Midbrain (tissue), 1 donor: ENCODE measurements at places on chromosomes 16 and 17.

GRCh38 chr16:56448005-56448404 lies 3.1 kb downstream of the NUDT21 start:
- DNase-seq: no peak

- no peak for DNase-seq
Observed at GRCh38 chr16:55077266-55077665, 146.6 kb downstream of the IRX5 start.

DNA sequence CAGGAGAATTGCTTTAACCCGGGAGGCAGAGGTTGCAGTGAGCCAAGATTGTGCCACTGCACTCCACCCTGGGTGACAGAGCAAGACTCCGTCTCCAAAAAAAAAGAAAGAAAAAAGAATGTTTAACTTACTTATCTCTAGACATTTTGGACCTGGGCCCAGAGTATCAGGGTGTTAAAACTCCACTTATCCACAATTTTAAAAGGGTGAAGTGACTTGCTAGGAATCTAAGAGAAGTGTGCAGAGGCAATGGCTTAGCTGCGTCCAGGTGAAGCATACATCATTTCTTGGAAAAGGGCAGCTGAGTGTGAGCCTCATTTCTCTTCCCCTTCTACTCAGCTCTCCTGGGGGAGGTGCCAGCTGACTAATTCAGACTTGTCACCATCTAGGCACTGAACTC lies 25.1 kb downstream of the ALDH3A2 start:
- no peak for DNase-seq

GRCh38 chr16:73420244-73420643 lies 372.3 kb upstream of the ZFHX3 start:
- no peak for DNase-seq

DNA sequence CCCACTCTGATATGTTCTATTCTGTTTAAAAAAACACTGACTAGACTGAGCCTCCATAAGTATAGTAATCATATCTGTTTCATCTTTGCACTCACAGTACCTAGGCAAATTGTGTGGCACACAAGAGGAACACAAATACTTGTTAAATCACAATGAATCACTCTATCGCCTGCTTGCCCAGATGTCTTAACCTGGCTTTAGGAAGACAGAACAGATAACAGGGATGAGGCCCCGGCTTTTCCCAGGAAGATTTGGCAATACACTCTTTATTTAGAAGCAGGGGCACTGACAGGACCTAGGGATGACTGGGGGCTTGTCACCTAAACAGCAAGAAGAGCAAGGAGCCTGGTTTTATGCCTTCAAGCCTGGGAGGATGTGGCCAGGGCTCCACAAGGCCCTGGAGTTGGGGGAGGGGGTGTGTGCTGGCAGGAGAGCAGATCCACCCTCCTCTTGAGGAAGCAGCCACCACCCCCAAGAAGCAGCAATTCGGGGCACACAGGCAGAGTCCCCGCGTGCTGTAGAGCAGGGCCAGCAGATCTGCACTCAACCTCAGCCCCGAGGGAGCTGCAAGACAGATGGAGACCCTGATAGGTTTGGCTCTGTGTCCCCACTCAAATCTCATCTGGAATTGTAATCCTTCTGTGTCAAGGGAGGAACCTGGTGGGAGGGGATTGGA lies 41.0 kb upstream of the KSR1 start:
- no peak for DNase-seq

DNA sequence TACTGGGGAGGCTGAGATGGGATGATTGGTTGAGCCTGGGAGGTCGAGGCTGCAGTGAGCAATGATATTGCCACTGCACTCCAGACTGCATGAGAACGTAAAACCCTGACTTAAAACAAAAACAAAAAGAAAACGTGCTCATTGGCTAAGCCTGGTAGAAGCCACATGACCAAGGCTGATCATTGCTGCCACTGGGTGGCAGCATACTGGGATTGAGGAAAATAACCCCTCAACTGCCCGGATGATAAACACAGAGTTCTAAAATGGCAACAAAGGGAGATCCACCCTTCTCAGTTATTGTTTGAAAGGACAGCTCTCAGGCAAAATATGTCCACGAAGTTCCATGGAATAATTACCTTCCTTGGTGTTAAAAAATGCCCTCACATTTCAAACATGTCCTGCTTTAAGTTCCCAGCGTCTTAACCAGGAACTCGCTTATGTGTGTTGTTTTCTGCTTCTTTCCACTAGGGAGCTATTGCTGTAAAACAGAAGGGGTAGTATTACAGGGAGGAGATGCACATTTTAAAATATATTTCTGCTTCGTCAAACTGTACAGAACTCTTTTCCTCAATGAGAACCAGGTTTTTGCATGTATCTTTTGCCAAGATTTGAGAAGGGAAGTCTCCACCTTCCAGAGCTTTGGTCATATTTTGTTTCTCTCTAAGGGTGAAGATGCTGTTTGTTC lies 675.3 kb downstream of the MAF start:
- no peak for DNase-seq

DNA sequence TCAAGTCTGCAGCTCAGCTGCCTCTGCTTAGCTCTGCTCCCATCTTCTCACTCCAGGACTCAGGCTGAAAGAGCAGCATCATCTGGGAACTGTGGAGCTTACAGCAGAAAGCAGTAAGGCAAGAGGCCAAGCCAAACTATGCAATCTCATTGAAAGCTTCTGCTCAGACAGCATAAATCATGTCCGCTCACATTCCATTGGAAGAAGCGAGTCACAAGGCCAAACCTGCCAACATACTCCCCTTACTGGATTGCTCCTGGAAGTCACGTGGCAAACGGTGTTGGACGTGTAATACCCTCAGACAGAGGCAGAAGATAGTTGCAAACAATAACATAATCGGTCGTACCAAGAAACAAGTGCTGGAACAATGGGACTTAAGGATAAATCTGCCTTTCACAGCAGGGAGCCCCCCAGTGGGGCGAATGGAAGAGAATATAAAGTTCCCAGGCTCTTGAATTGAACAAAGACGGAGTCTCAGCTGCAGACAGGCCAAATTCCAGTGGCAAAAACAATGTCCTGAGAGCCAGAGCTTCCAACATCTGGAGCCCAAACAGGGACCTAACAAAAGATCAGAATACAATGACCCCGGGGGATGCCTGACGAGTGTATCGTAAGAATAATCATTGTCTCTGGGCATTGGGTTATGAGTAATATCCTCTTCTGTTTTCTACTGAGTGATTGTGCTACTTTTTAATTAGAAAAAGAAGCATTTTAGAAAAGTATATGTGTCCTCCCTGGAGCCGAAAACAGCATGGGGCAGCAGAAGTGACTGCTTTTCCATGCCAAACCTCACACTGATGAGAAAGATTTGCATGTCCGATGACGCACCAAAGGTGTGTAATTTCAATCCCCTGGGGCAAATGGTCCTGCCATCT lies 68.4 kb downstream of the CMC2 start:
- DNase-seq: no peak

- peak; percentile 13 for DNase-seq
Observed at GRCh38 chr16:51569203-51569931, 418.3 kb upstream of the SALL1 start.

DNA sequence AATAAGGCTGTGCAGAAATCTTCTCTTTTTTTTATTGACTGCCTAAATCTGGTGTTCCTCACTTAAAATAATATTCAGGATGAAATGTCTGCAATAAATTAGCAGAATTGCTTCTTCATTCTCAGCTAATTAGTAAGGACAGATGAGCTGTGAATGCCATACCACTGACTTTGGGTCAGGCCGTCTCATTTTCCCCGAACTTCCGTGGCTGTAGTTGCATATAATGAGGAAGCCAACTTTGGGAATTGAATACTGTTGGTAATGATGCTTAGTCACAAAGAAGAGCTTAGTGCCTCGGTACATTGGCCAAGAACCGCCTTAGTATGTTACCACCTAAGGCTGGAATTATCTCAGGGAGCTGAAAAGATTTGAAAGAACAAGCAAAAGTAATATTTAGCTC lies 47.6 kb downstream of the NUP93 start:
- no peak for DNase-seq

- DNase-seq: no peak
Observed at GRCh38 chr17:5413682-5414081, 5.8 kb downstream of the NUP88 start.

- no peak for DNase-seq
Observed at GRCh38 chr17:43418441-43419374, 19.9 kb downstream of the ARL4D start.

GRCh38 chr16:77684181-77684526 lies 38.2 kb upstream of the NUDT7 start:
- peak; percentile 37 for DNase-seq

DNA sequence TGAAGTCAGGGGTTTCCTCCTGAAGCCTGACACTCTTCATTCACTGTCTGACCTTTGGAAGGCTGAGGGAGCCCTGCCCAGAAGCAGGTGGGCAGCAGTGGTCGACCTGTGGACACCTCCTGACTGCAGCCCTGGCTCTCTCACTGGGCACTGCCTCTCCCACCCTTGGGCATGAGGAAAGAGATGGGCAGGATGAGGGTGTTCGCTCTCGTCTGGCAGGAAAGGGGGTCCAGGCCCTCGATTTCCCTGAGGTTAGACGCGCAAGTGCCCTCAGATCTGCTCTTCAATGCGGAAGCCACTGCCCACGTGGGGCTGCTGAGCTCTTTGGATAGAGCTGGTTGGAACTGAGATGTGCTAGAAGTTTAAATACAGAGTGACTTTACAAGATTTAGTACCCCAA lies 171.9 kb downstream of the AHSP start:
- DNase-seq: no peak

DNA sequence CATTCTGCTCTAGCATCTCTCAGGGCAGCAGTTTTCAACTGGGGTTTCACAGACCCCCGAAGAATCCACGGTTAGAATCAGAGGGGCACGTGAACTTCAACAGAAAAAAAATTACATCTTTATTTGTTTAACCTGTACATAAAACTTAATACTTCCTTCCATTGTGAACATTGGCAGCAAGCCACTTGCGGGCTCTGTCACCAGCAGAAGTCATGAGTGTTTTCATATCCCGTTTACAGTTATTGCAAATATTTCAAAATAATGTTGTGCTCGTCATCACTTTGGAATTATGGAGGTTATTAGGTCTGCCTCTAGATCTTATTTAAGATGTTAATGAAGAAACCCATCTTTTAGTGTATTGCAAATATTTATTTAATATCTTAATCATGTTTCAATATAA lies 109.8 kb downstream of the SDR42E1 start:
- no peak for DNase-seq

DNA sequence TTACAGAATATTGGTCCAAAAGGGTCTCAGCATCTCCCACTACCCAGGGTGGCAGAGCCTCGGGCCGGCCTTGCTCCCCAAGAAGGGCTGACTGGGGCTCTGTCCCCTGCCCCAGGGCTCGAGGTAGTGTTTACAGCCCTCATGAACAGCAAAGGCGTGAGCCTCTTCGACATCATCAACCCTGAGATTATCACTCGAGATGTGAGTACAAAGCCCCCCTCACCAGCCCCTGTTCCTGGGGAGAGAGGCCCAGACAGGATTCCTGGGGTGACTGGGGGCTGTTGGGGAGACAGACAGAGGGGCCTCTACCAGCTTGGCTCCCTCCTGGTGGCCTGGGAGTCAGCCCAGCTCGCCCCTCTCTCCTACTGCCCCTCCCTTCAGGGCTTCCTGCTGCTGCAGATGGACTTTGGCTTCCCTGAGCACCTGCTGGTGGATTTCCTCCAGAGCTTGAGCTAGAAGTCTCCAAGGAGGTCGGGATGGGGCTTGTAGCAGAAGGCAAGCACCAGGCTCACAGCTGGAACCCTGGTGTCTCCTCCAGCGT lies 6.1 kb upstream of the NLRC5 start:
- no peak for DNase-seq

DNA sequence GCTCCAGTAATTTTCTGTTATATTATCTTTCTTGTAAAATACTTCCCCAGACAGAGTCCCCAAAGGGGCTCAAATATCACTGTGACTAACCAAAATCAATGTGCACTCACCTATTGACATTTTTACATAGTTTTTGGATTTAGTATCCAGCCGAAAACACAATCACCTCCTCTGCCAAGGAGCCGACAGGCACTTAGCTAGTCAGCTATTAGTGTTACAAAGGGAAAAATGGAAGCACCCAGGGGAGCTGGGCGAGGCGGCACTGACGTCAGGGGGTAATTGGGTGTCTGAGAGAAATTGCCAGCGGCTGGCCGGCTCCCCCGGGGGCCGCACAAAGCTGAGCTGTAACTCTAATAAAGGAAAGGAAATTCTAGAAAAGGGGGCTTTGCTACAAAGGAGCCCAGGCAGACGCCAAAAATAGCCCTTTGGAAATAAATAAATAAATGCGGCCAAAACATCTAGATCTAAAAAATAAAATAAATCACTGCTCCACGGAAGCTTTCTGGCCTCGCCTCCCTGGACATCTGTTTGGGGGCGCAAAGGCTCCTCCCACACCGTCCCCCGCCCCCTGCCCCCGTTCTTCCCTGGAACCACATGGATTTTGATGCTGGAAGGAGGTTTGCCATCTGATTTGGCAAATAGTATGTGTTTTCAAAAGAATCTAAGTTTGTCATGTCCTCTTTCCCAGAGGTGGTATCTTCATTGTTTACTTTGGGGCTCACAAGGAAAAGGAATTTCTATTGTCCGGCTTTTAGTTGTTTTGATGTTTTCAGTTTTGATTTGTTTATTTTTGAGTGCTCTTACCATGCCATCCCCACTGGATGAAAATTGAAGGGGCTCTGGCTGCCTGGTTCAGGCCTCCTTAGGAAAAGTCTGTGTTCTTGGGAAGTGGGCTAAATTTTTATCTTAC lies 156.7 kb downstream of the ZNF423 start:
- no peak for DNase-seq

- DNase-seq: no peak
Observed at GRCh38 chr17:60971515-60972369, 294.1 kb downstream of the BCAS3 start.

- DNase-seq: peak; percentile 8
Observed at GRCh38 chr17:45247429-45248131, 14.3 kb downstream of the SPATA32 start.

DNA sequence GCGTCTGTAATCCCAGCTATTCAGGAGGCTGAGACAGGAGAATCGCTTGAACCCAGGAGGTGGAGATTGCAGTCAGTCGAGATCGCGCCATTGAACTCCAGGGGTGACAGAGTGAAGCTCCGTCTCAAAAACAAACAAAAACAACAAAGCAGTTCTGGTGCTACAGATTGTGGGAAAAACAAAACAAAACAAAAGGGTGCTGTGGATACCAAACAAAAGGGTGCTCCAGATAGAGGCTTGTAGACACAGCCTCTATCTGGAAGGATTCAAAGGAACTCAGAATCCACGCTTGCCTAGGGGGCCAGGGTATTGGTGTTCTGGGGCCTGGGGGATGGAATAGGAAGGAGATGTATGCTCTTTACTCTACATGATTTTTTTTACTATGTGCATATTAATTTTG lies 2.5 kb downstream of the MYLK3 start:
- no peak for DNase-seq

GRCh38 chr16:58732545-58733247 lies 1.4 kb downstream of the GOT2 start:
- no peak for DNase-seq

- DNase-seq: peak; percentile 22
Observed at GRCh38 chr17:54903375-54903774, 2.7 kb downstream of the TOM1L1 start.

DNA sequence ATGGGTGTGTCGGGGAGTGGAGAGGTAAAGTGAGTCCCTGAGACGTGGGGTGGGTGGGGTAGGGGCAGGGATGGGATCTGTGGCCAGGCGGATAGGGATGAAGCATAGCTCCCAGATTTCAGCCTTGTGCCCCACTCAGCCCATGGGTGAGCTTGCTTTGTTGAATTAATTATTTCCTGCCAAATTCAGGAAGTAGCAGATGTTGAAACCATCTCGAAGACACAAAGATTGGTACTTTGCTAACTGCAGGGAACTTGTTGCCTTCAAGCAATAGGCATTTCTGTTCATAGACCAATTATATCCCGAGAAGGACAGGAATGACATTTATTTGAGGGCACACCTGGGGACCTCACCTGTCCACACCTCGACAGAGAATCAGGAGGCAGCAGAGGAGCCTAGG lies 11.0 kb upstream of the C16orf74 start:
- no peak for DNase-seq
